Fibroblast of skin of back (primary cell): ENCODE measurements at places on chromosomes 16 and 17.

DNA sequence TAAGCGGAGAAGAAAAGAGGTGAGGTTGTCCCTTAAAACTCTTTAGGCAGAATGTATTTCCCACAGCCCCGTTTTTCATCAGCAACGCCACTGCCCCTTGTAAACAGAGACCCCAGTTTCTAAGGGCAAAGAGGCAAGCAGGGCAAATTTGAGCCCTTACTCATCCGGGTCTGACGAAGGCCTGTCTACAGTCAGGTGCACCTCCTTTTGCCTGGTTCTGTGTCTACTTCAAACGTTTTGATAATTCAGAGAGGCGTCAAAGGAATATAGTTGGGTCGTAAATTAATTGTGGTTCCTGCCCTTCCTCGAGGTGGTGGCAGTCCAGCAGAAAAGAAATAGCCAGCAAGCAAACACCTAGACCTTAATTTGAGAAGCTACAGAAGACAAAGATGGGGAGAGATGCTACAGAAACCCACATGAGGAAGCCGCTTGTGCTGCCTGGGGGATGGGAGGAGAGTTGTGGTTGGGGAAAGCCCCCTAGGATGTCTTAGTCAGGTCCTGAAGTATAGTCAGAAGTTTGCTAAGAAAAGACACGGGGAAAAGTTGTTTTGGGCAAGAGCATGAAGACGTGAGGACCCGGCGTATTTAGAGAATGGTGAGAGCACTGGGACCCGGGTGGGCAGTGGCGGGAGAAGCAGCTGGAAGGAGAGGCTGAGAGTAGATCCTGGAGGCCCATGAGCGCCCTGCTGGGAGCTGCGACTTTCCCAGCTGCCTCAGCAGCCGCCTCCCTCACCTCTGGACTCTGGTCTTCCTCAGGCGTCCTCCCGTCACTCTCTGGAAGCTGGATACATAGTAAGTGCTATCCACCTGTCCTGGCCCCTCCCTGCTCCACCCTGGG, 2.4 kb downstream of the FBRS start:
- DNase-seq = peak; percentile 15

GRCh38 chr16:56936491-56936890, 4.5 kb downstream of the HERPUD1 start:
- peak; percentile 58 for DNase-seq

DNA sequence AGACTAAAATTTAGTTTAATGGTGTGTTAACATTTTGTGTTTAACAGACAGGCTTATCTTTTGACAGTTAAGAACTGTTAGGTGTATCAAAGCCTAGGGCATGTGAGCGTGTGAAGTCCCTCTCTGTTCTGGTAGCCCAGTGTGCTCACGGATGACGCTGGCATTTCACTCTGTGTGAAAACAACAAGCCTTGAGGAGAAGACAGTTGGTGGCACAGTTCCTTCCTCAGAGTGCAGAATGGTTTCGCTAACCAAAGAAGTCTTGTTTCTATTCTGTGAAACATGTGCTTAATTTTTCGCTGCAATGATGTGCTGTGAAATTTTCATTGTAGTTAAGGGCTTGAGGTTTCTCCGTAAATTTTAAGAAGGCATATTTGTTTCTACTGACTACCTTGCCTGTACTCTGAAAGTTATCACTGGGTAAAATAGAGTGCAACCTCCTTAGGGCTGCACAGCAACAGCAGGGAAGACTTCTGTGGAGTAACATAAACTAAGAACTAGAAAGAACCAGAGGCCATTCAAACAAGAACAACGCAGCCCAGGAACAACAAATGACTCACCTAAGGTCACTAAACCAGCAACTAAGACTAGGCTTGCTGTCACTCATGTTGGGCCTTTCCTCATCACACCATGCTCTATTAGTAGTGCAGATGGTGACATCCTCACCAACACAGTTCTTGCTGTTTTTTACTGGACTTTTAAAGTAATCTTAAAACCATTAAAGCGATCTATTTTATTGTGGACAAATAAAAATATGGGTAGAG, 33.4 kb downstream of the BRD7 start:
- no peak for DNase-seq

DNA sequence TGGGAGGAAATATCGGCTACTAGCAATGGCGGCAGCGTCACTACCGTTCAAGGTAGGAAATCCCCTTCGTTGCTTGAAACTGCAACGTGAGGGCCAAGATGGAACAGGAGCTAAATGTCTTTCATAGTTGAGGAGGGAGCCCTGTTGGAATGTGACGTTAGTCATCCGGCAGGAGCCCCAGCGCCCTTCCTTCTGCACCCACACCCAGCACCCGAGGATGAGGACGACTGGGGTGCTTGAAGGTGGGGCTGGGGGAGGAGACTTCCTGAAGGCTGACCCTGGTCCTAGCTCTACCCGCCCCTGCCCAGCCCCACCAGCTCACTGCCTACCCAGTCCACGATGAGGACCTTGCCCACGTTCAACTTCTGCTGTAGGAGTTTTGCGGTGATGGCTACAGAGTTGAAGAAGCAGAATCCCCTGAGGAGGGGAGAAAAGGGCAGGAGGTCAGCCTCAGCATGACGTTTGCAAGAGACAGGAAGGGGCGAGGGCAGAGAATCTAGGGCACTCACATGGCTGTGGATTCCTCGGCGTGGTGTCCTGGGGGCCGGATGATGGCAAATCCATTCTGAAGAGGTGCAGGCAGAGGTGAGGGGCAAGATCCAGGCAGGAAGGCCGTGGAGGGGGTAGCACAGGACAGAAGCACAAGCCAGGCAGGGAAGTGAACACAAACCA, 11.9 kb downstream of the G6PC3 start:
- no peak for DNase-seq

GRCh38 chr17:42221886-42222745, 27.8 kb upstream of the GHDC start:
- peak; percentile 51 for DNase-seq

DNA sequence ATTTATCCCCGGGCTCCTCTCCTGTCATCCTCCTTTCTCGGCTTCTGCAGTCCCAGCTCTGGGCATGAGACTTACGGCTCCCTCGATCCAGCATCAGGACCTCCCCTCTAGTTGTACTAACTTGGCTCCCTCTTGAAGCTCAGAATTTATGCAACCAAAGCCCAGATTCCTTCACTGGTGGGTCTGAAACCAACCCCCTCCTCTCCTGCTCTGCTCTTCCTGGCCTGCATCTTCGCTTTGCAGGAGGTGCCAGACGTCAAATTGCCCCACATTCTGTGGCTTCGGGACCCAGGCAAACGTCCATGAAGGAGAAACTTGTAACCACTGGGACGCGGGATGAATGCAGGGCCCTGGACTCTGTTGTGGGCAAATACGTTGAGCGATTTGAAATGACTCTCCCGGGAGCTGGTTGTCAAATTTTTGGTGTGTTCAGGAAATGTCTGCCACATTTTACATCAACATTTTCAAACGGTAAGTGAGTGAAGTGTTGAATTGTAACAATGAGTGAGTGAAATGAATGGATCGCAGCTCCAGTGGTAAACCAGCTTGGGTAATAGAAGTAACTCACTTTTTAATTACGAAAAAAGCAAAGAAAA, 29.3 kb upstream of the ELAC2 start:
- peak; percentile 9 for DNase-seq

- peak; percentile 11 for DNase-seq
Measured at GRCh38 chr16:65876056-65876408, 490.5 kb upstream of the CDH5 start.

DNA sequence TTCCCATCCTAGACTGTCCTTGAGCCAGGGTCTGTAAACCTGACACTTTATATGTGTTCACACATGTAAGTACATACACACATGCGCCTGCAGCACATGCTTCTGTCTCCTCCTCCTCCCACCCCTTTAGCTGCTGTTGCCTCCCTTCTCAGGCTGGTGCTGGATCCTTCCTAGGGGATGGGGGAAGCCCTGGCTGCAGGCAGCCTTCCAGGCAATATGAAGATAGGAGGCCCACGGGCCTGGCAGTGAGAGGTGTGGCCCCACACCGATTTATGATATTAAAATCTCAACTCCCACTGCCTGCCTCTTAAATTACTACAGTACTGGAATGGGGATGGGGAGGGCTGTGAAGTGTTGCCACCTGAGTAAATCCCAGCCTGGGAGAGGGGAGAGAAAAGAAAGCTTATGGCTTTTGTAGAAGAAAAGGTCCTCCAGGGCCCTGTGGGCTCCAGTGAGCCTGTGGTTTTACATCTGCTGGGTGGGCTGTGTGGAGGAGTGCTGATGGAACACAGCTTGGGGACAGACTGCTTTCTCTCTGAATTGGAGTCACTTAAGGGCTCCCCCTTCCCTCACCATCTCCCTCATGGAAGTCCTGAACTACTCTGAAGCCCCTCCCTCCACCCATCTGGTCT, 990 bp upstream of the WNK4 start:
- no peak for DNase-seq

GRCh38 chr16:8182761-8183160, 407.6 kb downstream of the TMEM114 start:
- no peak for DNase-seq

- no peak for DNase-seq
Measured at GRCh38 chr16:50614955-50615724, 66.0 kb downstream of the SNX20 start.

DNA sequence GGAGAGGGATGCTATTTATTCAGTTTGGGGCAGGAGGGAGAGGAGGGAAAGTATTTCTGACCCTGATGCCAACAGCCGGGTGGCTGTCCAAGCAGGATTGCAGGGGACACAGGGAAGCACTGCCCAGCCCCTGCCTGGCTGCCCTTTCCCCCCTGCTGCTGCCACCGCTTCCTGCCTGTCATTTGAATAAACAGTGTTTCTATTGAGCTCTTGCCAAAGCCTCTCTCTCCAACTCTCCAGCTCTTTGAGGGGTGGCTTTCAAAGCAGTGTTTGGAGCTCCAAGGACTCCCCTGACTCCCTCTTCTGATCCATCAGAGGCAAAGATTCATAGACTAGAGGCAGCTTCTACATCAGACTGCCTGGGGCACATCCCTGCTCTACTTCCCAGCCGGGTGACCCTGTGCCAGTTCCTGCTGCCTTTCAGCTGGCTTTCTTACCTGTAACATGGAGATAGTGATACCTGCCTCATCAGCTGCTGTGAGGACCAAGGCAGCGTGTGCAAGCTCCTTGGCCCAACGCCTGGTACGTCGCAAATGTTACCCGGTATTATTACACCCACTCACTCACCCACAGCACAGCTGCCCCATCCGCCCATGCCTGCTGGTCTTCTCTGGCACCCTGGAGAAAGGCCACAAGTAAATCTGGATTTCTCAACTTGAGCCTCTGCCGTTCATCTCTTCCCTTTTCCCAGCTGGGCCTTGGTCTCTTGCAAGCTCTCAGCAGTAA, 9.5 kb downstream of the PROCA1 start:
- no peak for DNase-seq

DNA sequence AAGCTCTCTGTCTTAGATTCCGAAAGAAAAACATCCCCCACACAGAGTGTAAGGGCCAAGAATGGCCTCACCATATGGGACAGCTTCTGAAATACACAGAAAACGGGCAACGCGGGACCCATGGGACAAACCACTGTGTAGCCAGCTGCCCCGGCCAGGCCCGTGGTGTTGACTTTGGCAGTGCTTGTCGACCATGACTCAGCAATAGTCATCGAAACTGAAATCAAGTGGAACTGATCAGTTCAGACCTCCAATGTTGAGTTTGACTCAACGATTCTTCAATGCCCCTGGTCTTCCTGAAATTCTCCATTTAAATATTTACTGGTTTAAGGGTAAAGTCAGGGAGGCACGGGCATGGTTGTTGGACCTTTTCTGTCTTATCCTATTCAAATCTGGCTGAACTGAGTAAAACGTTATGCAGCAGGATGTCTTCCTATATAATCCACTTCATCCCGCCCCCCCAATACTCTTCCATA, 27.5 kb downstream of the ZFHX3 start:
- DNase-seq = peak; percentile 98

DNA sequence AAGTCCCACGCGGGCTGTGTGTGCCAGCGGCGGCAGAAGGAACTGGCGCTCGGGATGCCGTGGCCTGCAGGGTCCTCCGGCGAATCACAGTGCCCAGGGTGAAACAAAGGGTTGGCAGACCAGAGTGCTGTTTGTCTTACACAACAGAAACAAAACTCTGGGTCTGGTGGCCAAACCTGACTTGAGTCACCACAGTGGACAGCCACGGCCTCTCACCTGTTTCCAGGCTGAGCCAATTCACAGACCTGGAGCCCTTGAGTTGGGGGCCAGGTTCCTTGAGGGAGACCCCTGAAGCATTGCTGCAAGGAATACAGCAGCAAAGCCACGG, 2.1 kb upstream of the CHMP6 start:
- no peak for DNase-seq

- DNase-seq = no peak
Measured at GRCh38 chr16:70568601-70569237, 45.1 kb downstream of the SF3B3 start.

DNA sequence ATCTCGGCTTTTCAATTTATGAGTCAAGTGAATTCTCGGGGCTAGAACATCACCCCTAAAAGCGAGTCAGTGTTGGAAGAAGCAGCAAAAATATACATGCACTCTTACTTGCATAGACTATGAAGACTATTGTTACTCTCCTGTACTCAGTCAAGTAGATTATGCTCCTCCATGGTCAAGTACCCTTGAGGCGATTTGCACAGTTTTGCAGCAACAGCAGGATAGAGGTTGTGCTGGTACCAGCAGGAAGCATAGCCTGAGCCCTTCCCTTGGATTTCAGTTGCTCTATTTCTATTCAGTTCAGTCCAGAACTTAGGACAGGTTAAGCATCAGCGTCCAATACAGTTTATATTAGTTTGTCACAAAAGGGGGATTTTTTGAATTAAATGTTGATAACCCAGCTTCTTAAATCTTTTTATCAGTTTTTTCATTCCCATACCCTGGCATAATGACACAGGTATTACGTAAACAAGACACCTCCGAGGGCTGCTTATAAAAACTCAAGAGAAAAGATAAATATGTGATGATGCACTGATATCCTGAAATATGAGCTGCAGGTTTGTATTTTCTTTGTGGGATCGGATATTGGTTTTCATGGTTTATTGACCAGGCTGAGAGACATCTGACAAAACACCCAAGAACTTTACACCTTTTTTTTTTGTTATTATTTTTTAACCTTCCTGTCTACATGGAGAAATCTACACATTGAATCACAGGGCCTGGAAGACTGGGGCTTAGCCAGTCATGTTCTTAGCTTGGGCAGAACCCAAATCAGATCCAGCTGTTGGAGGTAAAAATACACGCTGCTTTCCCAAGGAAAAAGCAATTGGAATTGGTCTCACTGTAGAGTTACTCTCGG, 144.1 kb downstream of the PITPNC1 start:
- DNase-seq = no peak

GRCh38 chr16:30065943-30066760, 592 bp downstream of the ALDOA start:
- DNase-seq = peak; percentile 57

DNA sequence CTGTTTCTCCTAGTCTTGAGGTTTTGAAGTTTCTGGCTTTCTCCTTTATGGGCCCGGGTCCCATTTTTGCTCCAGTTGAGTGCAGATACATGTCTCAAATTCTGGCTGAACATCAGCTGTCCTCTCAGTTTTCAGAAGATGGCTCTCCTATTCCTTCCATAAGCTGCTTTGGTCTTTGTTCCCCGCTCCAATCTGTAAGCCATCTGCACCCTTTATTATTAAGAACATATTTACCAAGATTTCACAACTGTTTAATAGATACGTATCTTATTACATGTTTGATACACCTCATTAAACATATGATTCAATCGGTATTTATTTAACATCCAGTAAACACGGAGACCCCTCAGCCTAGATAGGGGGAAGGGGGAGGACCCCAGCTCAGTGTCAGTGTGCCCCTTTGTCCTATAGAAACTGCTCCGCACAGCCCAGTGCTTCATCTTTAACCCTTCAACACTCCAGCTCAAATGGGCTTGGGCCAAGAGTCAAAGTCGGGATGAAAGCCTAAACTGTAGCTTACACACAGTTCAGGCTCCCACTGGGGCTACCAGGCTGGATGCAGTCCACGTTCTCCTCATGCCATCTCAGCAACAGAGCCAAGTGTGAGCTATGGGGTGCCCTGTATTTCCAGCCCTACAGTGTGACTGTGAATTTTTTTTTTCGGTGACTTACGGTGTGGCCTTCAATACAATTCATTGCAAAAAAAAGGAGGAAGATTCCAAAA, 166.0 kb upstream of the ZFHX3 start:
- DNase-seq = peak; percentile 42
